ENCODE measurements at places on chromosomes 3 and 15. TPM values are rescaled to one million over a fixed set of nuclear protein-coding genes. Genes with fewer than 3 reads are reported as not detected.

- H3K36me3 ChIP-seq, result peaks cover 9% of the 10 kb centered on the region
- H3K4me3 ChIP-seq, result no peak overlapping the region
Observed at GRCh38 chr3:169522595-169523529, 140.7 kb downstream of the MECOM start.

DNA sequence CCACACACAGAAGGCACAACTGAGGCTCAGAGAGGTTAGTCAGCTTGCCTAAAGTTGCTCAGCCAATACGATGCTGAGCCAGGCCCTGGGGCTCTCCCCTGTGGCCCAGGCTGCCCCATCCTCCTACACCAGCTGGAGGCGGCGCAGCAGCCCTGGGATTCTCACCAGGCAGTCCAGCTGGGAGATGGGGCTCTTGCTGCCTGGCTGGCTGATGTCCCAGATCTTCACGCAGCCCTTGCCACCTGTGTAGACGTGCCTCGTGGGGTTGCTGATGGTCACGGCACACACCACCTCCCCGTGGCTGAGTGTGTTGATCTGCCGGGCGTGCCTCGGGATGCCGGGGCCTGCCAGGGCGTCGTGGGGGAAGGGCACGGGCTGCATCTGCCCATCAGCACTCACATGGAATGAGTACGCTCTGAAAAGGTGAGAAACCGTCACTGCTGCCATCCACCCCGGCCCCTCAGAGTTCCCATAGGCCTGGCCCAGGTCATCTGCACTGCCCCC lies 42.8 kb downstream of the TLE3 start:
- H3K4me3 ChIP-seq, result peak overlapping the region; percentile 25
- H3K27ac ChIP-seq, result peak overlapping the region; percentile 66
- DNase-seq, result no peak
- peaks cover 54% of the 10 kb centered on the region for H3K36me3 ChIP-seq

DNA sequence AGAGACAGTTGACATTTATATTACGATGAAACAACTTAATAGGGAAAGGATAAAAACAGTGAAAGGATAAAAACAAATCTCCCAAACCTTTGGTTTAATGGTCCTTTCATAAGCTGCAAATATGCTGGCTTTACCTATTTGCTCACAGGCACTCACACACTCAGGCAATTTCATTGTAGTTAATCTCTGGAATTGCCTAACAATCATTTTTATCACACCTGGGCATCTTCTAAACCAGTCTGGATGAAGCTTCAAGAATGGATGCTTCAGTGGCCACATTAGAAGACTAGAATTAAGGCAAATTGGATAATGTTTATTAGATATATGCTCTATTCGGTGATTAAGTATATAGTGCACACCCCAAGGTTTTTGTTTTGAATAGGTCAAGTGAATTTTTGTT lies 13.5 kb downstream of the OSBPL10 start:
- H3K27ac ChIP-seq, result no peak overlapping the region
- peaks cover 3% of the 10 kb centered on the region for H3K36me3 ChIP-seq
- H3K4me1 ChIP-seq, result peaks cover 41% of the 10 kb centered on the region
- H3K27me3 ChIP-seq, result peaks cover 2% of the 10 kb centered on the region
- no peak for DNase-seq

DNA sequence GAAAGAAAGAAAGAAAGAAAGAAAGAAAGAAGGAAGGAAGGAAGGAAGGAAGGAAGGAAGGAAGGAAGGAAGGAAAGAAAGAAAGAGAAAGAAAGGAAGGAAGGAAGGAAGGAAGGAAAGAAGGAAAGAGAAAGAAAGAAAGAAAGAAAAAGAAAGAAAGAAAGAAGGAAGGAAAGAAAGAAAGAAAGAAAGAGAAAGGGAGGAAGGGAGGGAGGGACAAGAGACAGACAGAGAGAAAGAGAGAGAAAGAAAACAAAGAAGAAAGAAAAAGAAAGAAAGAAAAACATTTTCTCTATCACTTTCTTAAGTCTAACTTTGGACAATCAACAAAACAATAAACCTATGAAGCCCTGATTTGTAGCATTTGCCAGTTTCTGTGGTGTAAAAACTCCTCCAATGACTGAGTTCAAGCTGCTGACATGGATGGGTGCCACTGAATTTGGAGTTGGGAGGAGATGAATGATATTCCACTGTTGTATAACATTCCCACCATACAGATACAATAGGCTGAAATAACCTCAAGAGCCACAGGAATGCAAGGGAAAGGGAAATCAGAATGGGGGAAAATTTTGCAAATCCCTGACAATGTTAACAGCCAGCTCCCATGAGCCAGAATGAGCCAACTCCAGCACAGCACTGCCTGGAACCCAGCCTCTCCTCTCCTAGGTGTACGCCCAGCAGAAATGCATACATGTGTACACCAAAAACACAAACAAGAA lies 15.0 kb upstream of the RTP3 start:
- no peak overlapping the region for H3K4me3 ChIP-seq
- no peak for DNase-seq
- no peak overlapping the region for H3K27ac ChIP-seq
- H3K36me3 ChIP-seq, result no peaks in the 10 kb centered on the region

DNA sequence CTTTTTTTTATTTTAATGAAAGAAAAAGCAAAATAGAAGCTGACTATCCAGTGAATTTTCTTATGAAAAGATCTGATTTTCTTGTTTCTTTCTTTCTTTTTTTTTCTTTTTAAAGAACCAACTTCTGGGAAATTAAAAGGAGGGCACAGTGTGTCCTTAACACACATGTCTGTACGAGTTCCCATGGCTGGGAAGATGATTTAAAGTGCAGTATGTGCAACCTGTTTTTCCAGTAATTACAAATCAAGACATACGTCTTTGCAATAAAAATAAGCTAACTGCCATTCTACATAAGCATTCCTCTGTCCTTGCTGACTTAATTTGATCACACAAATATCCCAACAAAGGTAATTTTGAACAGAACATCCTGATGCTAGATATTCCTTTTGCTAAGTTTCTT lies 416.1 kb downstream of the ROBO1 start:
- DNase-seq, result no peak
- H3K4me3 ChIP-seq, result no peak overlapping the region
- H3K27ac ChIP-seq, result no peak overlapping the region
- no peaks in the 10 kb centered on the region for H3K36me3 ChIP-seq
- no peaks in the 10 kb centered on the region for H3K4me1 ChIP-seq
- no peaks in the 10 kb centered on the region for H3K27me3 ChIP-seq

DNA sequence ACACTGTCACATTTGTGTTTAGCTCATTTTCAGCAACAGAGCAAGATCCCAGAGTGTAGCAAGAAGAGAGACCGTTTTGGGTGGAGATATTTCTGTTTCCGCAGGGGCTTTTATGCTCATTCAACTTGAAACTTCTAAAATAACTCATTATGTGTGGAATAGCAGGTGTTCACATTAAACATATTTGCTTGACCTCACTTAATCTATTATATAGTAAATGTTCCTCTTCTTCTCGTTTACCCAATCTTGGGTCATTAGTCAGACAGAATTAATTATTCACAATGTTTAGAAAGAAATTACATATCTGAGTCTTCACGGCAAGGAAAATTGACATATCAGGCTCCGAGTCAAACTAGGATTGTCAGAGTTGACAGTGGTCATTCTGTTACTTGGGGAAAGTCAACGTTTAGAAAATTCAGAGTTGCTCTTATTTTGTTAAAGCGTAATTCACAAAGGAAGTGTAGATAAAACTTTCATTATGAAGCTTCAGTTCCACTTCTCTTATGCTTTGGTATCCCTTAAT lies 222.9 kb downstream of the TPRG1 start:
- no peak for DNase-seq
- no peaks in the 10 kb centered on the region for H3K36me3 ChIP-seq
- H3K27me3 ChIP-seq, result peaks cover 2% of the 10 kb centered on the region
- no peaks in the 10 kb centered on the region for H3K4me1 ChIP-seq
- H3K4me3 ChIP-seq, result no peak overlapping the region

DNA sequence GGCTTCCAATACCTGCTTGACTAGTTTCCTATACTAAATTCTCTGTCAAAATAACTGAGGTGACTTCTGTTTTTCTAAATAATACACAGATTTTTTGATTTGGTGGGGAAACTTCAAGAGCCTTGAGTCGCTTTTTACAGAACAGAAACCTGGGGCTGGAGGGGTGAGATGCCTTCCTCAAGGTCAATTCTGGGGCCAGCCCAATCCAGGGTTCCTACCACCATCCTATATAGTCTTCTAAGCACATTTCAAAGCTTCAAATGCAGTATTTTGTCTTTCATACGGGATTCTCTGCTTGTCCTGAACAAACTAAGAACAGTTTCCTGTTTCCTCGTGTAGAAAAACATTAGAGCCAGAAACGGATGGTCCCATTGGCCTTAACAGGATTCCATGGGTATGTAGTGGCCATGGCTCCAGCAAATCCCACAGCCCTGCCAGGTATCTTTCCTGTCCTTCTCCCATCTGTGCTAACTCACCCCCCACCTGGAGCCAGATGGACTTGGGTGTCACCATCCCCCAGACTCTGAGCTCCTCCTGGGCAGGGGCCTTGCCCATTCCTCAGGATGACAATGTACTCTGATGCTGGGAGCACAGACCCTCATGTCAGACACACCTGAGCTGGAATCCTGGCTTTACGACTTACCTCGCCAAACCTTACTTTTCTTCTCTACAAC lies 146.9 kb downstream of the KLF13 start:
- no peak overlapping the region for H3K4me3 ChIP-seq
- H3K27ac ChIP-seq, result peak overlapping the region; percentile 62
- H3K4me1 ChIP-seq, result peaks cover 14% of the 10 kb centered on the region
- peaks cover 2% of the 10 kb centered on the region for H3K27me3 ChIP-seq

- H3K27me3 ChIP-seq, result no peaks in the 10 kb centered on the region
- peaks cover 2% of the 10 kb centered on the region for H3K4me1 ChIP-seq
- no peaks in the 10 kb centered on the region for H3K36me3 ChIP-seq
- no peak overlapping the region for H3K4me3 ChIP-seq
- DNase-seq, result no peak
- no peak overlapping the region for H3K27ac ChIP-seq
Observed at GRCh38 chr15:71939981-71940588, 129.7 kb downstream of the NR2E3 start.

DNA sequence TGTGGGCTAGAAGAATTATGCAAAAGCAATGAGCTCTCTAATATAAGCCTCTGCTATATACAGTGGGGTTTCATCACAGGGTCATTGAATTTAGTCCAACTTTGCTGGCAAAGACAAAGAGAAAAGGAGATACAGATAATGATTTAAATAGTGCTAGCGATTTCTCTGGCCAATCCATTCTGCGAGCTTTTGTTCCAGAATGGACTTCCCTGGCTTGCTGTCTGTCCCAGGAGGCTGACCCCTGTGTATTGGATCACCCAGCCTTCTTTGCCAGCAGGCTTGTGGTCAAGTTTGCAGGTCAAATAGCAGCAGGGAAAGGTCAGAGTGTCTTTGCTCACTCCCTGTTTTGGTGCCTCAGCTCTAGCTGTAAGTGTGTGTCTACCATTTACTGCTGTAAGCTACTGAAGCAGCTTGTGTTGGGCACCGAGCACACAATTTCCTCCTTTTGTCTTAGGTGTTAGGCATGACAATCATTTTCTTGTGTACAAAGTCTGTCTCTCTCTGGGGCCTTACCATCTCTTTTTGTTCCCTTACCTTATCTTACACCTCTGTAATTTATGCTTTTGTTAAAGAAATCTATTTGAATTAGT lies 55.7 kb downstream of the UNC13C start:
- H3K4me3 ChIP-seq, result no peak overlapping the region
- H3K27ac ChIP-seq, result peak overlapping the region; percentile 70
- H3K4me1 ChIP-seq, result peaks cover 9% of the 10 kb centered on the region
- H3K36me3 ChIP-seq, result no peaks in the 10 kb centered on the region

DNA sequence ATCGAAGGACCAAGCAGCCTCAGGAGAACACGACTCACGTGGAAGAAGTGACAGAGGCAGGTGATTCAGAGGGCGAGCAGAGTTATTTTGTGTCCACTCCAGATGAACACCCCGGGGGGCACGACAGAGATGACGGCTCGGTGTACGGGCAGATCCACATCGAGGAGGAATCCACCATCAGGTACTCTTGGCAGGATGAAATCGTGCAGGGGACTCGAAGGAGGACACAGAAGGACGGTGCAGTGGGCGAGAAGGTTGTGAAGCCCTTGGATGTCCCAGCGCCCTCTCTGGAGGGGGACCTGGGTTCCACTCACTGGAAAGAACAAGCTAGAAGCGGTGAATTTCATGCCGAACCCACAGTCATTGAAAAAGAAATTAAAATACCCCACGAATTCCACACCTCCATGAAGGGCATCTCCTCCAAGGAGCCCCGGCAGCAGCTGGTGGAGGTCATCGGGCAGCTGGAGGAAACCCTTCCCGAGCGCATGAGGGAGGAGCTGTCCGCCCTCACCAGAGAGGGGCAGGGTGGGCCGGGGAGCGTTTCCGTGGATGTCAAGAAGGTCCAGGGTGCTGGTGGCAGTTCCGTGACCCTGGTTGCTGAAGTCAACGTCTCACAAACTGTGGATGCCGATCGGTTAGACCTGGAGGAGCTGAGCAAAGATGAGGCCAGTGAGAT lies 26.0 kb downstream of the SYNM start:
- peak overlapping the region; percentile 26 for H3K4me3 ChIP-seq
- H3K27ac ChIP-seq, result peak overlapping the region; percentile 65
- peaks cover 9% of the 10 kb centered on the region for H3K36me3 ChIP-seq
- peaks cover 2% of the 10 kb centered on the region for H3K27me3 ChIP-seq
- no peak for DNase-seq
- peaks cover 16% of the 10 kb centered on the region for H3K4me1 ChIP-seq

The CLDN18 gene
- total RNA-seq, result not detected

DNA sequence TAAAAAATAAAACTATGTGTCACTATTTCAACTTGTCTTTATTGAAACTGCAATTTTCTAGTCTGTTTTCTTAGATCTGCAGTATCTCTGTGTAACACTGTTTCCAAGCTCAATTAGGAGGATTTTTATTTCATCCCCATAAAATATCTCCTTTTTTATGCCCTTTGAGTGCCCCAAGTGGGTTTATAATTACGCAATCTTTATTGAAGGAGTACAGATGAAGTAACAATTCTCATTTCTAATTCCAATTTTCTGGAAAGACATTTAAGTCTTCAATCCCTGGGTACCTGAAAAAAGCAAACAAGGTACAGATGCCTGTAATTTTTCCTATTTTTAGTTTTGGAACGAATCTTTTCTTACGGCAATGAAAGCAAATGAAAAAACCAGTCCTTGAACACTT lies 61.3 kb downstream of the CYP19A1 start:
- H3K4me3 ChIP-seq, result no peak overlapping the region
- H3K27me3 ChIP-seq, result peaks cover 4% of the 10 kb centered on the region
- no peaks in the 10 kb centered on the region for H3K4me1 ChIP-seq
- DNase-seq, result no peak
- no peaks in the 10 kb centered on the region for H3K36me3 ChIP-seq
- no peak overlapping the region for H3K27ac ChIP-seq

The PAQR5 gene
- 0.15 TPM for total RNA-seq

The ROPN1 gene
- not detected for total RNA-seq

GRCh38 chr3:157099326-157100095 lies 60.4 kb downstream of the CCNL1 start:
- no peak for DNase-seq
- H3K27me3 ChIP-seq, result peaks cover 6% of the 10 kb centered on the region
- peaks cover 9% of the 10 kb centered on the region for H3K4me1 ChIP-seq
- H3K27ac ChIP-seq, result no peak overlapping the region
- no peak overlapping the region for H3K4me3 ChIP-seq

The BFSP2 gene
- total RNA-seq, result not detected

GRCh38 chr15:69980341-69981059 lies 117.2 kb downstream of the TLE3 start:
- H3K4me1 ChIP-seq, result peaks cover 5% of the 10 kb centered on the region
- no peak overlapping the region for H3K4me3 ChIP-seq
- H3K27me3 ChIP-seq, result peaks cover 3% of the 10 kb centered on the region
- DNase-seq, result no peak
- no peaks in the 10 kb centered on the region for H3K36me3 ChIP-seq

The TRIP4 gene
- 46.1 TPM for total RNA-seq
